ENCODE measurements at places on chromosomes 11 and 22. TPM values are rescaled to one million over a fixed set of nuclear protein-coding genes. Genes with fewer than 3 reads are reported as not detected.

Gene INPP5J
- 0.12 TPM for total RNA-seq

Gene OR8D4
- not detected for total RNA-seq

Gene GPR152
- not detected for total RNA-seq

- no peaks in the 10 kb centered on the region for H3K4me1 ChIP-seq
- H3K27ac ChIP-seq, result no peak overlapping the region
- no peak overlapping the region for H3K4me3 ChIP-seq
- H3K27me3 ChIP-seq, result peaks cover 42% of the 10 kb centered on the region
- DNase-seq, result no peak
Measured at GRCh38 chr22:50175921-50176849, 5.7 kb downstream of the PANX2 start.

DNA sequence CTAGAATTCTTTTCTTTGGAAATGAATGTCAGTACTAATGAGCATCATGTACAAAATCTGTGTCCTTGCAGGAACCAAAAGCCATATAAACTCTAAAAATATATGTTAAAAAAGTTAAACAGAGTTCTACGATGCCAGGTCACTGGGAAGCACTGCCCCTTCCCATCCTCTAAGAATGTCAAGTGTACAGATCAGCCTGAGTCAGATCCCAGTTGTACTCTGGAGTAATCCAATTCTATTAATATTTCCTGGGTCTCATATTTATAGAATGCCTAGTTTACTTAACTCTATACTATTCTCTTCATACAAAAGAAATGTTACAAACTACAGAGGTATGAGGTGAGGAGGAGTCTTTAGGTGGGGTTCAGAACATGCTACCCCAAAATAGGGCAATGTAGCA lies 460.1 kb downstream of the DLG2 start:
- no peak overlapping the region for H3K27ac ChIP-seq
- H3K4me1 ChIP-seq, result peaks cover 5% of the 10 kb centered on the region
- no peak for DNase-seq
- H3K4me3 ChIP-seq, result no peak overlapping the region

GRCh38 chr22:24954114-24954463 lies 1.6 kb downstream of the KIAA1671 start:
- no peaks in the 10 kb centered on the region for H3K4me1 ChIP-seq
- DNase-seq, result no peak
- H3K27ac ChIP-seq, result no peak overlapping the region
- no peak overlapping the region for H3K4me3 ChIP-seq
- no peaks in the 10 kb centered on the region for H3K36me3 ChIP-seq
- H3K27me3 ChIP-seq, result peaks cover 5% of the 10 kb centered on the region

DNA sequence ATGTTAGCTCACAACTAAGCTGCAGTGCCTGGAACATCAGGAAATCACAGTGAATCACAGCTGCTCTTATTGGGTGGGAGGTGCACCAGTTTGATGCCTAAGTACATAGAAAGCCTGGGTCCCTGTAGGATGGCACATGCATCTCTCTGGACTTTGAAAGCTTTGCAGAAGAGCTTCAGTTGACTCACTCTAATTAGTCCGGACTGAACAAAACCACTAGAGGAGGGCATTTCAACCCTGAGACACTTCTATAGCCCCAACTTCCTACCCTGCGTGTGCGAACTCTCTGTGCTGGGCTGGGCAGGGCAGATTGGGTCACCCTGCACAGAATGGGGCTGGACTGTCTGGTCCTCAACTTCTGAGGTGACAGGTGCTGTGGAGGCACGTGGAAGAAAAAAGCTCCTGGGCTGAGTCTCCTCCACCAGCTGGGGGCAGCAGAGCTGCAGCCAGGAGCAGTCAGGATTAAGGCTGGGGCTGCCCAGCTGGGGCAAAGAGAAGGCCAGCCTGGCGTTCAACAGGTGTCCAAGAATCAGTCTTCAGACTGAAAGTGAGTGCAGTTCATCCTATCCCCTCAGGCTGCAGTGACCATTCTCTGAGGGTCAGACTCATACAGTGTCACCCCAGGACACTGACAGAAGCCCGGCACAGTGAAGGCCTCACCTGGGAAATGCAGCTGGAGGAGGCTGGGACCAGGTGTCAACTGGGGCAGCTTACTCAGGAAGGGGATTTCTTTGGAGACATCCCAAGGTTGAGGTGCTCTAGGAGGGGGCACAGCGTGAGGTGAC lies 22.1 kb downstream of the GGTLC2 start:
- no peaks in the 10 kb centered on the region for H3K36me3 ChIP-seq
- H3K4me3 ChIP-seq, result no peak overlapping the region
- H3K27me3 ChIP-seq, result no peaks in the 10 kb centered on the region
- H3K4me1 ChIP-seq, result peaks cover 10% of the 10 kb centered on the region

DNA sequence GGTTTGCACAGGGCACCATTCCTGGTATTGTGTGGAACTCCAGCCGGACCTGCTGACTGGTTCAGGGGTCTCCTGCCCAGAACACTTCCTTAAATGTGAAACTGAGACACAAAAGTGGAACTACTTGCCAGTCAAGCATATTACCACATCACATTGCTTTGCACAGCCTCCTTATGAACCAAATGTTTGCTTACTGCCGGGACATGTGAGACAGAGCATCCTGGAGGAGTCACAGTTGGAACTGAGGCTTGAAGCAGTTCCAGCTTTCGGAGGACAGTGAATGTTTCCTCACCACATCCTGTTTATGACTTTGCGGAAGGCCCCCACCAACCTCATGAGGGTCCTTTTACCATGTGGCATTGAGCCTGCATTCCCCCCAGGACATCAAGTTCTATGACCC lies 105.8 kb upstream of the ARHGAP42 start:
- no peak overlapping the region for H3K4me3 ChIP-seq
- no peaks in the 10 kb centered on the region for H3K36me3 ChIP-seq
- H3K27me3 ChIP-seq, result no peaks in the 10 kb centered on the region
- H3K4me1 ChIP-seq, result no peaks in the 10 kb centered on the region

- H3K27ac ChIP-seq, result no peak overlapping the region
- peaks cover 7% of the 10 kb centered on the region for H3K4me1 ChIP-seq
- H3K36me3 ChIP-seq, result no peaks in the 10 kb centered on the region
- no peak overlapping the region for H3K4me3 ChIP-seq
Measured at GRCh38 chr22:26548984-26549383, 36.7 kb upstream of the TFIP11 start.

GRCh38 chr11:19735909-19736498 lies 23.4 kb downstream of the NAV2 start:
- no peaks in the 10 kb centered on the region for H3K27me3 ChIP-seq
- no peak overlapping the region for H3K4me3 ChIP-seq
- H3K4me1 ChIP-seq, result peaks cover 6% of the 10 kb centered on the region
- no peaks in the 10 kb centered on the region for H3K36me3 ChIP-seq
- no peak overlapping the region for H3K27ac ChIP-seq

DNA sequence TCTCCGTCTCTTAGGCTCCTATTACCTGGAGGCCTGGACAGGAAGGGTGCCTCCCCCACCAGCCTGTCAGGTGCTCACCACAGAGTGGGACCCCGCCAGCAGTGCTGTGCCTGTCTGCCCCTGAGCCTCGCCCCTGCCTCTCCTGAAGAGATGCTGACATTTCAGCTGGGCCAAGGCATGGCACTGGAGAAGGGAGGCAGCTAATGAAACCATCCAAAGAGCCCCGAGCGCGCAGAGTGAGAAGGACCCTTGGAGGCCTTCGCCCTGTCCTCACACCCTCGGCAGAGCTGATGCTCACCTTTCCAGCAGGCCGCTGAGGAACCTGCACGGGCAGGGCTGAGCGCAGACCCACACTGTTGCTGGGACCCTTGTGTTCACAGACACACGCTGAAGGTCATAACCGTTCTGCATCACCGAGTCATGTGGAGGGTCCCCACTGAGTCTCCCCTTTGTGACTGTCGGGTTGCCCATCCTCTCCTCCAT lies 2.1 kb upstream of the LRFN4 start:
- no peak for DNase-seq
- H3K27ac ChIP-seq, result no peak overlapping the region
- H3K4me3 ChIP-seq, result no peak overlapping the region
- H3K4me1 ChIP-seq, result peaks cover 14% of the 10 kb centered on the region
- H3K27me3 ChIP-seq, result no peaks in the 10 kb centered on the region

Data from SJCRH30 (cell line).